Renal cortical epithelial cell (primary cell): ENCODE measurements at places on chromosomes 12 and 14. TPM values are rescaled to one million over a fixed set of nuclear protein-coding genes. Genes with fewer than 3 reads are reported as not detected.

CDC42BPB gene
- total RNA-seq, result 73.3 and 235 TPM in 2 replicates

DNA sequence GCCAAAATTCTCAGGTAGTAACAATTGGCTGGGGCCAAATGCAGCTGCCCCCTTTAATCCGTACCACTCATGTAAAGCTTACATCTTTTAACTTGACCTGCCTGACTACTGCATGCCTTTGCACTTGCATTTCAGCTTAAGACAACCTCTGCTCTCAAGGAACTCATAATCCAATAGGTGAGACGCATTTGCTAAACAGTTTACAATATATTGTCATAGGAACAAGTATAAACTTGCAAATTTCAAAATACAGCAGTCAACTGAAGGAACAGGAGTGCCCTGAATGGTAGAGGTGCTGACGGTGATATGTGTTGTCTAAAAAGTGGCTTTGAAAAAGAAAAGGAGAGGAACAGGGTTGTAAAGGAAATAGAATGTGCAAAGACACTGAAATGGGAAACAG lies 3.6 kb upstream of the BRMS1L start:
- DNase-seq, result no peak

ADGRD1 gene
- 0.05 TPM in 1 of 2 replicates, not detected in the other for total RNA-seq

FITM1 gene
- total RNA-seq, result 0.25 TPM in 1 of 2 replicates, not detected in the other

AMN gene
- total RNA-seq, result 1.4 and 2.5 TPM in 2 replicates

DNA sequence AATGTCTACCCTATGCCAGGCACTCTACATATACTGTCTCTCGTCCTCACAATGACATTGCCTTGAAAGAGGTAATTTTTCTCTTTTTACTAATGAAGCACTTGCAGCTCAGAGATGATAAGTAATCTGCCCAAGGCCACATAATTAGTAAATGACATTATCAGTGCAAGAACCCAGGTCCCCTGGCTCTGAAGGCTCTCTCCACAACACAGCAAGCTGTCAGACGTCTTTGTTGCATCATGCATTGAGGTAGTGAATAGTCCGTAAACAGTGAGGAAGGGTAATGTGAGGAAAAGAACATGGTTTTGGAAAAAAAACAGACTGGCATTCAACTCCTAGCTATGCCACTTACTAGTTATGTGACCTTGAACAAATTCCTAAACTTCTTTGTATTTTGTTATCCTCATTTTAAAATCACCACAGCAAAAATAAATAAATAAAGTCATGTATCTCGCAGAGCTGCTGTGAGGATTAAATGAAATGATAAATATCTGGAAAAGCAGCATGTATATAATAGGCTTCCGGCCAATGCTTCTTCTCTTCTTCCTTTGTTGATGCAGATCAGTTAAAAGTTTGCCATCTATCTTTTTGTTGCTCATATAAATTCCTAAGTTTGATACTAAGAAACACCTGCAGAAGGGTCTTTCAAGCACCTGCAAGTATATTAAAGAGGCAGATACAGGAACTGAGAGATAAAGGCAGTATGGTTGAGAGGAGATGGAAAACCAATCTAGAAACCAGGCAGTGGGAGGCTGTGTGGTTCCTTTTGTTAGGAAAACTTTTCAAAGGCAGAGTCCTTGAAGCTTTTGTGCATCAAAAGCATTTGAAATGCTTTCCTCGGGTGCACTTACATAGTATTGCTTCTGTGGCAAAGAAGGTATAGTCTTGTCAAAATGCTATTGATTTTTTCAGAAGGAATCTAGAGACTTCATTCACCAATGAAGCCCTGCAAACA lies 82.8 kb downstream of the BTG1 start:
- DNase-seq, result no peak

DNA sequence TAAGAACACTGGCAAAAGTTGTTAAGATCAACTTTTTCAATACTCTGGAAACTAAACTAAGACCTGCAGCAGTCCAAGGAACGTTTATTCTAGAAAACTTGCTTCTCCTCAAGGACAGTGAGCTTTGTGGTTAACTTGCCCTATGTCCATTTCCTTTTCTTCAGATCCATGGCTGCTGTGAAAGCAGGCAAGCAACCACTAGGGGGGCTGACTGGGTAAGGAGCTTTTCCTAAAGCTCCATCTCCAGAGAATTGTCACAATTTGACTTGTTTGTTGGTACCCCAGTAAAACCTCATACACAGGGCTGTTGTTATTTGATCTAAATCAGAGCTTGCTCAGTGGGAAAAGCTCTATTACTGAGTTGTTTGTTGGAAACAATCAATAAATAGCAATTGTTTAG lies 10.1 kb upstream of the RPL10L start:
- DNase-seq, result peak; percentile 3

DNA sequence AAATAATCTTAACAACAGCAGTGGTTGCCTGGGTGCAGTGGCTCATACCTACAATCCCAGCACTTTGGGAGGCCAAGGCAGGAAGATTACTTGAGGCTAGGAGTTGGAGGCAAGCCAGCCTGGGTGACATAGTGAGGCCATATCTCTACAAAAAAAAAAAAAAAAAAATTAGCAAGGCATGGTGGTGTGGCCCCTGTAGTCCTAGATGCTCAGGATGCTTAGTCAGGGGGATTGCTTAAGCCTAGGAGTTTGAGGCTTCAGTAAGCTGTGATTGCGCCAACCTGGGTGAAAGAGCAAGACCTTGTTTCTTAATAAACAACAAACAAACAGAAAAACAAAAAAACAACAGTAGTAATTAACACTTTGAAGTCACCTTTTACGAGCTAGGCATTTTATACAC lies 642 bp upstream of the ACSM4 start:
- DNase-seq, result no peak

KRT74 gene
- not detected in 2 replicates for total RNA-seq

DNA sequence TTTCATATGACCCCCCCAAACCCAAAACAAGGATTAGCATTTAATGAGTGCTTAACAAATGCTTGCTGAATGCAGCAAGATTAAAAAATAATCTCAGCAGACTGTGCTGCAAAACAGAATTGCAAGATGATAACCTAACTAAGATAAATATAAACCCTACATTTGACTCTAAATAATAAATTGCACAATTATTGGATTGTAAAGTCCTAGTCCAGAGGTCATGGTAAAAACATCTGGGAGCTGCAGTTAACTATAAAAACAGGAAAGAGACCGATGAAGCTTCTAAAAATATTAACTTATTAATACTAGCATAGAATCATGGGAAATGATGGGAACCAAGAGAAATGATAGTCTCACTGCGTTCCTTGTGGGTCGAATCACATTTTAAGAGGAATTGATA lies 37.2 kb downstream of the TSHR start:
- DNase-seq, result no peak

ZDHHC22 gene
- not detected in 2 replicates for total RNA-seq

MAP1LC3B2 gene
- total RNA-seq, result 0.35 and 1.6 TPM in 2 replicates

C12orf60 gene
- 1.2 and 2.3 TPM in 2 replicates for total RNA-seq

DNA sequence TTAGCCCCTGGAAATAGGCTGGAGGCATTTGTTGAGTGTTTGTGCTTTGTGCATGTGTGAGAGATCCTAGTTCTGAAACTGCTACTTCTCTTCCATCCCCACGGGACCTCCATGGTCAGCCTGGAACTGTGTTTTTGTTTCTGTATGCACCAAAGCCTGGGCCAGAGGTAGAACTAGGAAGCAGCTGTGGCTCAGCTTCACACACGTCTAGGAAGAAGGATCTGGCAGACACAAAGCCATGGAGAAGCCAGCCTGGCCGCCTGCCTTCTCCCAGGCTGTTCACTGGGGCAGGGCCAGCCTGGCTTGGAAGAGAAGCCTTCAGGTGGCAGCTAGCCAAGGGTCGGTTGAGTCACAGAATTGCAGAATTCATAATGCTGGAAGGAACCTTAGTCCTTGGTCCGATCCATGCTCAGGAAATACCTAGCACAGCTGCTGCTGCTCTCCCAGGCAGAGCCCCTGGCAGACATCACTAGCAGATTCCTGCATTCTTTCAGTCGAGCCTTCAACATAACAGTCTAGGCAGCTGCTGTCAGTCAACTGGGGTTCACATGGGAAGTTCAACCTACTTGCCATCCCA lies 27.0 kb downstream of the RIN3 start:
- peak; percentile 97 for DNase-seq

DNA sequence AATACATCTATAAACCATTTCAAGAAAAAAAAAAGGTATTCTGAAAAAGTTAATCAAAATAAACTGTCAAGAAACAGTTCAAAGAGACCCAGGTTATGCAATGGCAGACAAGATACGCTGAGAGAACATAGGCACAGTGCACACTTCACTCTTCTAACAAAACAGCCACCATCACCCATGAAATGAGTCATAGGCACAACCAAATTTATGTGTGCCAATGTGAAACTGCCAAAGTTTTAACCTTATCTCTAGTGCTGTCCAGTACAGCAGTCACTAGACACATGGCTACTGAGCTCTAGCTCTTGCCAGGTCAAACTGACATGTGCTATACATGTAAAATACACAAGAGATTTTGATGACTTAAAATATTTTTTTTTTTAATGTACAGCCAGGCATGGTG lies 1.4 kb downstream of the CEP128 start:
- no peak for DNase-seq

- peak; percentile 71 for DNase-seq
These were observed 13.1 kb upstream of the ITGA5 start for GRCh38 chr12:54431911-54432814.

- no peak for DNase-seq
These were observed 40.8 kb downstream of the NDUFA12 start for GRCh38 chr12:94962670-94963069.

DNA sequence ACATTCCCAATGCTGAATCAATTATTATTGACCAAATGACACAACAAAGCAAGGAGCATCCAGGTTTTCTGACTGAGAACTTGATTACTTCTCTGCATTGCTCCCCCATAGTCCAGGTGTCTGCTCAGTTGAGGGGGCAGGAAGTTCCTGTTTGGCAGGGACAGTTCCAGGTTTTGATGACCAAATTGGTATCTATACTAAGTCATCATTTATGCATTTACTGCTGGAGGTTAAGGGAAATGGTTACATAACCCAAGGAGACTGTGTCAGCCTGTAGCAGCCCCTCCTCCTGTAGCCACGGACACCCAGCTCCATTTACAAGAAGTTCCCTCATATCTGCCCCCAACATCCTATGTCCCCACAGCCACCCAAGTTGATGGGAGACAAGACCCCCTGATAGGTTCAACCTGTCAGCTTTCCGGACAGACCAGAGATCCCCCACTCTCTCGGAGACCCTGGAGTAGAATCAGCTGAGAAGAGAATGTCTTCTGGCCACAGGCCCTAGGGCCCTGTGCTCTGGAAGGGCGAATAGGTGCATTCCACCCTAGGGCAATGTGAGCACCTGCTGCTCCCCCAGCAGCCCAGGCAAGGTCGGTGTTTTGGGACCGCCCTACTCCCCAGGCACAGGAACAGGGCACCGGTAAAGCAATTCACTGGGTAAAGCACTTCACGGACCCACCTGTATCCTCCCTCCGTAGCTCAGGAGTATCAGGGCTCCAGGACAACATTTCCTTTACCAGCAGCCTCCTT lies 23.6 kb downstream of the IRF2BPL start:
- DNase-seq, result no peak

DNA sequence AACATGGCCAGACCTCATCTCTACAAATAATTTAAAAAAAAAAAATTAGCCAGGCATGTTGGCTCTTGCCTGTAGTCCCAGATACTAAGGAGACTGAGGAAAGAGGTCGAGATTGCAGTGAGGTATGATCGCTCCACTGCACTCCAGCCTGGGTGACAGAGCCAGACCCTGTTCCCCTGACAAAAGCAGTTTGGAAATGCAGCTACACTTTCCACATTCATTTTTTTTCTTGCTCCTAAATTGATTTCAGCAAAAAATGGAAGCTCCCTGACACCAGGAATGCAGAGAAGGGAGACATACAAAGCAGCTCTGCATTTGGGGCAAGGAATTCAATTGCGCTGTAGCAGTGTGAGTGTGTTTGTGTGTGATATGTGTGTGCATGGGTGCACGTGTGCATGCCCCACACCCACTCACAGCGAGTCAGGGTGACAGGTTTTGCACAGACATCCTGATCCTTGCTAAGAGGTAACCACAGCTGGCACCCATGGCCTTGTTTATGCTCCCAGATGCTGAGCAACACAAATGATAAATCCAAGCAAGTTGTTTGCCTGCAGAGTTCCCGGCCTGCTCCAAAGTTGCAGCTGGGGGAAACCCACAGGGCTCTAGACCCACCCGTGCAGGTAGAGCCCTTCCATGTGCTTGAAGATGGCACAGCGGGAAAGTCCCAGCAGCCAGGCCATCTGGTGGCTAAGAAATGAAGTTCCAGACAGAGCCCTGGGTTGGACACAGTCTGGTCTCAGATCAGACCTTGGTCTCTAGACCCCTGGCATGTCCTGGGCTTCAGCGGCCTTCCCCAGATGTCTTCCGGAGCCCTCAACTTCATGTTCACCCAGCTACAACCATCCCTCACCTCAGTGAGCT lies 25.9 kb upstream of the BDKRB2 start:
- DNase-seq, result no peak

GRCh38 chr12:57803319-57803893 lies 15.1 kb downstream of the AVIL start:
- DNase-seq, result peak; percentile 27

IAPP gene
- not detected in 2 replicates for total RNA-seq

GRCh38 chr12:120346681-120347080 lies 19.1 kb upstream of the PLA2G1B start:
- no peak for DNase-seq

DAO gene
- total RNA-seq, result not detected in 2 replicates

- DNase-seq, result no peak
These were observed 89.4 kb downstream of the DUSP16 start for GRCh38 chr12:12473223-12473622.

MDM2 gene
- 207 and 400 TPM in 2 replicates for total RNA-seq

DNA sequence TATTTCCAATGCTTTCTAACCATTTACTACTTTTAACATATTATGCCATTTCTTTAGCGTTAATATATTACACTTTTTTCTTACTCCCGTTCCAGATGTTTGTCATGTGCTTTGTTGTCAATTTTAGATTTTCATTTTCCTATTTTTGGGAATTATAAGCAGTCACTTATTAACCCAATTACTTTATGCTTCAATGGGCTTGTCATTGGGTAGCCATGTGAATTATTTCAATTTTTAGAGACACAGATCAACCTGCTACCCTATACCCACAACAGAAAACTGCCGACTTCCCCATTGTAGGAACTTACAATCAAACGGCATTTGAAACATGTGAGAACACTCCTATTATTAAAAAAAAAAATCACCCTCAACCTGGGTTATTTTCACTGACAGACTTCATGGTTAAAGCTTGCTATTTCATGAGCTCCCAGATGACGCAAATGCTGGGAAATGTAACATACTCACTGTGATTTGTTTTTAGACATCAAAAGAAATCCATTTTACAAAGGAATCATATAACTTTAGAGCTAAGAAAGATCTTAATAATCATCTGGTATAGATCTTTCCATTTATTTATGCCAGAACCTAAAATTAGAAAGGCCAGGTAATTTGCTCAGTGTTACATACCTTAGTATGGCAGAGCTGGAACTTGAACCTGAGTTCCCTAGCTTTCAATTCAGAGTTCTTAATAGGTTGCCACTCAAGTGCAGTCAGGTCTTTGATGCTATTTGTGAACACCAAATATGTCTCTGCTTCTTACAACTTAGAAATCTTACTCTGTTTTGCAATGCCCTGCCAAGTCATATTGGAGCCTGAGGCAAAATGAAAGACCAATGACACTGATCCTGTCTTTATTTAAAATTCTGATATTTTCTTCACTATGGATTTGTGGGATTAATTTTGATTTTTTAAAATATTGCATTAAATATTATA lies 340.4 kb downstream of the RAD51B start:
- DNase-seq, result no peak

ARG2 gene
- total RNA-seq, result 4.5 and 17.4 TPM in 2 replicates

SLC10A1 gene
- total RNA-seq, result not detected in 2 replicates

GPRC5D gene
- total RNA-seq, result not detected in 2 replicates
